CD14-positive monocyte (primary cell): ENCODE measurements at places on chromosomes 13 and 19.

- no peak for DNase-seq
Observed at GRCh38 chr19:18850471-18851375, 19.0 kb downstream of the UPF1 start.

DNA sequence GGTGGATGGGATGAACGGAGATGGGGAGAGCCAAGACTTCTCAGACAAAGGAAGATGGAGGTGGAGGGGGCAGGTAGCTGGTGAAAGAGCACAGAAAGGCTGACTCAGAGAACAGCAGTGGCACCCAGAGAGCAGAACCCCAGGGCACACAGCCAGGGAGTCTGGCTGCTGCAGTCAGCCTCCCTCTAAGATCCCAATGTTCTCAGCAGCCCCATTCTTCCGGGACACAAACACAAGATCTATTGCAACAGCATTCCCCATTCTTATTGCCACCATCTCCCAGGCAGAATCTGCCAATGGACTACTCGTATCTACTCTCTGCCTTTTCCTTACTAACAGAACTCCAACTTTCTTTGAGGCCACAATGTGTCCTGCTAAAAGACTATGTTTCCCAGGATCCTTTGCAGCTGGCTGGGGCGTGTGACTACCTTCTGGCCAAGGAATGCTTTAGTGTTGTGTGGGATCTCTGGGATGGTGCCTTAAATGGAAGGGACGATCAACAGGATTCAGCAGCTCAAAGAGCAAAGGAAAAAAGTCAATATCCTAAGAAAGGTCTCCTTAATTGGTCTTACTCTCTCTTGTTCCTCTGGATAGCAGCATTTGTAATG lies 7.5 kb downstream of the THAP8 start:
- no peak for DNase-seq

GRCh38 chr13:59915252-59915651 lies 248.5 kb downstream of the DIAPH3 start:
- no peak for DNase-seq

GRCh38 chr13:102237230-102237629 lies 164.6 kb downstream of the FGF14 start:
- no peak for DNase-seq

DNA sequence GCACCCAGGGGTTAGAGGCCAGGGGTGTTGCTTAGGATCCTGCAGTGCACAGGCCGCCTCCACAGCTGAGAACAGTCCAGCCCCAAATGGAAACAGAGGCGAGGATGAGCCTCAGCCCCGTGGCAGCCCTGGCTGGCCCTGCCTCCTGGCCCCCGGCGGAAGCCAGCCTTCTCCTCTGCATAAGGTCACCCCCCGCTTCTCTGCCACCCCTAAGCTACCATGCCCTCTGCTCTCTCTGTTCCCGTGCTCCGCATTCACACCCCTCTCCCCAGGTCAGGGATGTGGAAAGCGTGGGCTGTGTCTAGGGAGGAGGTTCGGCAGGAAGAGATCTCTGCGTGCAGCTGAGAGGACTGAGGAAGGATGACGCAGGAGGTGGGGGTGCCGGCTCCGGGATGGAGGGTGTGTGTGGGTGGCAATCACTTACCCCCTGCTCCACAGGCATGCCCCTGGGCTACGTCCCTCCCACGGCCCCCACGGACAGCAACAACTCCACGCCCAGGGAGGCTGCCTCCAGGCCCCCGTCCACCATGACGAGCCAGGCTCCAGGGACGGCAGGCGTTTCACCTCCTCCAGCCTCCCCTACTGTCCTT lies 6.0 kb downstream of the SSC5D start:
- no peak for DNase-seq

DNA sequence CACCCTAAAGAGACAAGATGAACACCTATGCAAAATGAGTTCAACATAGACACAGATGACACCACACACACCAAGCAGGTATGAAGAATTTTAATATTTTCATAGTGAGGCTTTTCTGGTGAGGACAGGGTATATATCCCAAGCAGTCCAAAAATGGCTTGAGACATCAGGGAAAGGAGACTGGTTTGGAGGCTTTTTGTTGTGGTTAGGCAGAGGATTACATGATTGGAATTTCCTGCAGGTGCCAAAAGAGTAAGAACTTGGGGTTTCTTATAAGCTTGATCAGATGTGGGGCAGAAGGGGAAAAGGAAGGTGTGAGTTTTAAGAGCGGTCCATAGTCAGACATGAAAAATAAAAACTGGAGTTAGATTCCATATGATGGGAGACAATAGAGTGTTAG lies 420.8 kb upstream of the SLITRK1 start:
- no peak for DNase-seq

- DNase-seq = no peak
Observed at GRCh38 chr13:95005300-95005699, 293.0 kb upstream of the SOX21 start.

DNA sequence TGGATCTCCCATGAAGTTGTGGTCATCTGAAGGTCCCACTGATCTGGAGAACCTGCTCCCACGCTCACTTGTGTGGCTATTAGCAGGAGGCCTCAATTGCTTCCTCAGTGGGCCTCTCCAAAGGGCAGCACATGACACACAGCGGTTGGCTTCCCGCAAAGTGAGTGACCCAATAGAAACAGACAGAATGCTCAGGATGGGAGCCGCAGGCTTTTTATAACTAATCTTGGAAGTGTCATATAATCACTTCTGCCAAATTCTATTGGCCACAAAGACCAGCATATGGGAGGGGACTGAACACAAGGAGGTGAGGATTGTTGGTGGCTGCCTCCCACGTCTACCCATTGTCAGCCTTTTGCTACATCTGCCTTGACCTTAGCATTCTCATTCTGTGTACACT lies 22.1 kb upstream of the EHD2 start:
- no peak for DNase-seq

- no peak for DNase-seq
Observed at GRCh38 chr19:48805452-48805851, 5.4 kb downstream of the BCAT2 start.

DNA sequence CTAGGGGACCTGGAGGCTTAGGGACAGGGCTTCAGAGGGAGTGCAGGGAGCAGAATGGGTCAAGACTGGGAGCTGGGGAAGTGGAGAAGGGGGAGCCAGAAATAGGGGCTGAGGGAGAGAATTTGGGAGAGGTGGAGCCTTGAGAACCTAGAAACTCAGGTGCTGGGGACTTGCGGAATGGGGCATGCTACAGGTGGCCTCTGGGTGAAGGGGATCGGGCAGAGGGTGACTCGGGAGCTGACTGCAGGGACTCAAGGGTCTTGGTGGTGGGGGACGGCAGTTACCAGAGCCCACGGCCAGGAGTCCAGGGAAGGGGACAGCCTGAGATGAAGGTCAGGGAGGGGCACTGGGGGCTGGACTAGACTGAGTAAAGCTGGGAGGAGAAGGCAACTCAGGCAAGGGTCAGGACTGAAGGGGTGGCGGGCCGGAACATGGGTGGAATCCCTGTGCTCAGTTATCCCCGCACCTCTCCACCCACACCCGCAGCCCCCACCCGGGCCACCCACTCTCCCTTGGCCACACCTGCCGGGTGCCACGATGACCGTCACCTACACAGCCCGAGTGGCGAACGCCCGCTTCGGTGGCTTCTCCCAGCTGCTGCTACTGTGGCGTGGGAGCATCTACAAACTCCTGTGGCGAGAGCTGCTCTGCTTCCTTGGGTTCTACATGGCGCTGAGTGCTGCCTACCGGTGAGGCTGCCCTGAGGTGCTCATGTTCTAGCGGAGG lies 628 bp downstream of the BEST2 start:
- no peak for DNase-seq

DNA sequence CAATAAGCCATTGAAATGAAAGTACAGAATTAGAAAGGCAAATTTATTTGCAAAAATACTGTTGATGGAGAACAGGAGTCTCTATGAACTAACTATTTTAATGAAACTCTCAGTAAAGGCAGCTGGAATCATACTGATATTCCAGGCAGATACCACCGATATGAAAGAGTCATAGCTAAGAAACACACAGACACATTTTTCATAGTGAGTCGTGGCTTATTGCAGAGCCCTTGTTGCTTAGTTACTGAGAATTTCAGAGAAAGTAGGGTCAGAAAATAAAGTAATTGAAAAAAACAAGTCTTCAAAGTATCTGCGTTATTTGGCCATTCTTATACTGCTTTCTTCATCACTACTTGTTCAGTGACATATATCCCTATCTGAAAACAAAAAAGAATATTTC lies 1890.9 kb downstream of the PCDH9 start:
- no peak for DNase-seq

- no peak for DNase-seq
Observed at GRCh38 chr13:25432691-25433090, 60.9 kb downstream of the ATP8A2 start.

GRCh38 chr13:32314271-32315237 lies 609 bp downstream of the ZAR1L start:
- peak; percentile 91 for DNase-seq

DNA sequence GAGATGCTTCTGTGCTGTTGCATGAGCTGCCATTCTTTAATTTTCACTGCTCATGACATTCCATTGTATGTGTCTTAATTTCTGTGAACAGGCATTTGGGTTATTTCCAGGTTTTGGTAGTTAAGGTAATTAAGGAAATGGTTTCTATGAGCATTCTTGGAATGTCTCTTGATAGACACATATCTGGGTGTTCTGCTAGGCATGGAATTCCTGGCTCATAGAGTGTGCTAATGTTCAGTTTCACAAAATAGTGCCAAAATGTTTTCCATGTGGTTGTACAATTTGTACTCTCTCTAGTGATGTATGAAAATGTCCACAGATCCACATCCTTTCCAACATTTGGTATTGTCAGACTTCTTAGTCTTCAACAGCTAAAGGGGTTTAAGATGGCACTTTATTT lies 680.9 kb upstream of the SGCG start:
- no peak for DNase-seq

GRCh38 chr19:52660981-52661380 lies 22.8 kb upstream of the ZNF83 start:
- no peak for DNase-seq

GRCh38 chr19:48999481-49000325 lies 6.0 kb downstream of the RUVBL2 start:
- DNase-seq = peak; percentile 35

GRCh38 chr19:32313569-32314265 lies 31.7 kb upstream of the ZNF507 start:
- DNase-seq = no peak

GRCh38 chr13:21336609-21337349 lies 122.3 kb downstream of the ZDHHC20 start:
- DNase-seq = no peak

DNA sequence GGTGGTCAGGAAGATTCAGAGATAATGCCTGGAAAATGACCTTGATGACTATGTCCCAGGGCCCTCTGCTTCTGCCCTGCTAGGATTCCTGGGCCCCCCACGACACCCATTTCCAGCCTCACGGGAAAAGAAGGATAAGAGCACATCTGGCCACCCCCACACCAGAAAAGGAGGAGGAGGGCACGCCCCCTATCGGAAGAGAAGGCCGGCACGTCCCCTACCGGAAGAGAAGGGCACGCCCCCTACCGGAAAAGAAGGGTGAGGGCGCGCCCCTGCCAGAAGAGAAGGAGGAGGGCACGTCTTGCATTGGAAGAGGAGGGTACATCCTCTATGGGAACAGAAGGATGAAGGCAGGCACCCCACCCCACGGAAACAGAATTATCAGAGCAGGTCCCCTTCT lies 84.3 kb downstream of the IER2 start:
- peak; percentile 46 for DNase-seq

GRCh38 chr19:39816287-39817048 lies 17.5 kb downstream of the DYRK1B start:
- no peak for DNase-seq
